Islet precursor cell (in vitro differentiated cells): ENCODE measurements at places on chromosomes 1 and 21.
A peak's percentile ranks its signal among the peaks of the same experiment; 100 is the strongest.

- no peak for DNase-seq
These were observed 87.6 kb downstream of the PTPRC start for GRCh38 chr1:198726455-198726854.

GRCh38 chr1:180231936-180232335 is 1.9 kb downstream of the LHX4 start:
- no peak for DNase-seq

- DNase-seq, result no peak
These were observed 20.9 kb upstream of the NCMAP start for GRCh38 chr1:24535021-24535424.

GRCh38 chr1:89176971-89177370 is 1.2 kb upstream of the GBP7 start:
- no peak for DNase-seq

DNA sequence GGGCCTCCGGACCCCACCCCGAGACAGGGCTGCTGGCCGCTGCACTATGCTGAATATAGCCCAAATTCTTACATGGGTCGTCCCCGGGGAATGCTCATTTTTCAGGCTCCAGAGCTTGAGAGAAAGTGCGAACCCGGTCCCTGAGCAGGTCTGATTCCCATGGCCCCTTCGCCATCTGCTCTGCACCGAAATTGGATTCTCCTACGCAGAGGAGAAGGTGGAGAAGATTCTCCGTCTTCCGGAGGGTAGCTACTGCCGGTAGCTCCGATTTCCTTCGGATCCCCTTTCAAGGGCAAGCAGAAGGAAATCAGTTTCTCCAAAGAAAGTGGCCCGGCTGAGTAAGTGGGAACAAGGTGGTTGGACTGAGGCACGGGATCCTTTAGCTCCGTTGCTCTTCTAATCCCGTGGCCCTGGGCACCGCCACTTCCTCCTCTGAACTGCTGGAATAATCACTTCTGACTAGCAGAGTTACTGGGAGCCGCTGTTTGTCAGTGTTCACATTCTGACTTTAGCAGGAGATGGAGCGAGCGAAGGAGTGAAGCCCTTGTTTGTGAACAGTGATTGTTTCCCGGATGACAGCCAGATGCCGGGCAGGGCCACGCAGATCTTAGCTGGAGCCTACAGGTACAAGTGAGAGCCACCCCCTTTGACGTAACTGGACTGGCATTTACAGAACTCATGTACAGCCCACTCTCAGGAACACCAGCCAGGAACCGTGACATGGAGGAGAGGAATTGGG is 1.1 kb upstream of the ZNF496 start:
- peak; percentile 68 for DNase-seq

DNA sequence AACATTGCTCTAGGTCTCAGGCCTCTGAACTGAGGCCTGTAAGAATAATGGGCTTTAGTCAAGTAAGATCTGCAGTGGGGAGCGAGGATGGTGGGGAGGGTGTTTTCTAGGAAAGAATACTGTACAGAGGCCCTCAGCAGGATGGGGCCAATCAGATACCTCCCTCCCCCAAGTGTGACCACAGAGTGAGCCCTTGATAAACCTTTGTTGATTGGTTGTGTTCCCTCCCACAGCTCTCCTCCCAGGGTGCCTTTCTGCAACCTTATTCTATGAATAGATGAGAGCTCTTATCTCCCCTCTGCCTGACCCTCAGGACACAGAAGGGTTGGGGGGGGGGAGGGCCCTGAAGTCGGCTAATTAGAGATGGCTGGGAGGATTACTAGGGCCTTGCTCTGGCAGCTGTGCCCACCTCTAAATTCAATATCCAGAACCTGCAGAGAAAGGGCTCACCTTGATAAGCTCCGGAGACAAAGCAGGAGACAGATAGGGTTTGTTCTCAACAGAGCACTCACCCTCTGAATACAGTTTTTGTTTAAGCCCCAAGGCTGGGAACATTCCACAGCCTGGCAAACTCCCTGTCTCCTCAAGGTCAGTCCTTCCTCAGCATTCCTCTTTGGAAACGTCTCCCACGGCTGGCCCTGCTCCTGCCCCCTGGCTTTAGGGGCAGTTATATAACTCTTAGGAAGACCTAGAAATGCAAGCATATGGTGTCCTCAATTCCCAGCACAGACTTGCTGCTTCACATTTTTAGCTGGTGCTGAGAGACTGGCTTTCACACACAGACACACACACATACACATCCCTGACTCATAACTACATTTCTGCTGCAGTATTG is 42.9 kb downstream of the ATP1A1 start:
- DNase-seq, result peak; percentile 86

GRCh38 chr1:31980835-31981455 is 32.7 kb upstream of the KHDRBS1 start:
- no peak for DNase-seq

GRCh38 chr1:71490432-71490831 is 409.6 kb upstream of the ZRANB2 start:
- no peak for DNase-seq

DNA sequence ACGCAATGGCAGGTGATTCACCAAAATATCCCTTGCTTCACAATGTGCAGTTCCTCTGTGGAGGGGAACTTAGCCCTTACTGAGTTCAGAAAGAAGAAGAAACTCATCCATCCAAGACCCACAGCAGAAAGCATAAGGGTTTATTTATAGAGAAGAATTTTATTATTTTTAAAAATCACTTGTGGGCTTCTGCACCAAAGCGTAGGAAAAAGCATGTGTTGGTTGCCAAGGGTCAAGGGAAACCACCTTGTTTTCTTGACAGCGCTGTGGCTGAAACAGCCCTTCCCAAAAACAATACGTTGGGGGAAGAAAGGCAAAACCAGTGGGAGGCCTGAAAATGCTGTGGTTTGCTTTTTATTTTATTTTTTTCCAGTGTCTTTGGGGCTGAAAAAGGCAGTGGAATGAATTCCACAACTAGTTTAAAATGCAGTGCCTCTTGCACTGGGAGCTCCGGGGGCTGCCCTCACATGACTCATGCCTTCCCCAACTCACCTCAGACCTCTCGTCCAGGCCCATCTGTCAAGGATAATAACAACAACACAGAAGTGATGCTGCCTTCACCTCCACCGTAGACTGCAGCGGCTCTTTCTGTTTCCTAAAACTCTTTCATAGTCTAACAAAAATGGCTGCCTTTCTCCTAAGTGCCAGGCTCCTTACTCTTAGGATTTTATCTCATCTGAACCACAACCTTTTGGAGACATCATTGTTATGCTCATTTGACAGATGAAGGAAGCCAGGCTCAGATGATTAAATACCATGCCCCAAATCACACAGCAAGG is 224.2 kb upstream of the JUN start:
- DNase-seq, result peak; percentile 83

- DNase-seq, result no peak
These were observed 97.0 kb downstream of the GIPC2 start for GRCh38 chr1:78142736-78143135.

- DNase-seq, result no peak
These were observed 424.5 kb downstream of the NEGR1 start for GRCh38 chr1:71857862-71858261.

GRCh38 chr1:54376430-54377039 is 29.7 kb downstream of the SSBP3 start:
- no peak for DNase-seq

DNA sequence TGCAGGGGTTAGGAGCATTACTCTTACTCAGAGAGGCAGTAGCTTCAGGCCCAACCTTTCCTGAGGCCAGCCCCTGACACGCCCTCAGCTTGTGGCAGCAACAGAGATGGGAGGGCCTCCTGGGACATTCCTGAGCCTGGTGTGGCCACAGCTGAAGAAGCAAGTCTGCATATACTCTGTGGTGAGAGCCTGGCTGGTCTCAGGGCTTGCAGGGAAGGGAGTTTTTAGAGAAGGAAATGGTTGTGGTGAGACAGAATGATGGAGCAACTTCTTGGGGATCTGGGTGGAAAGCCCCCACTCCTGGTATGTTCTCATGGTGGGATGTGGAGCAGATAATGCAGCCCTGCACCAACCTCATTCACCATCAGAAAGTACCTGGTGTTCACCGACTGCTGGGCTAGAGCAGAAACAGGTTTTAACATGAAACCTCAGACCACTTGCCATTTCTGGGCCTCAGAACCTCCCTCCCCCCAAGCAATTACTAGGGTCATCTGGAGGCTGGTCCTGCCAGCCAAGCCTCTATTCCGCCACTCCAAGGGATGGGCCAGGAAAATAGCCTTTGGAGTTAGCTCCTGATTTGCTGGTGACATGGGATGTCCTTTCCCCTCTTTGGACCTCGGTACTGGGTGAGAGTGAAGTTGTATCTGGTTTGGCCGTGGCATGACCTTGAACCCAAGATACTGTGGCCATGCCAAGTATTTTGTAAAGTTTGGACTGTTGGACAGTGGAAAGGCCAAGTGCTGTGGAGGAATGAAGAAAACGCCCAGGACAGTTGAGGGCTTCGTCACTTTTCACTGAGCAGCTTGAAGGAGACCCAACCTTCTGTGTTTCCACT is 28.1 kb upstream of the RNF19B start:
- peak; percentile 98 for DNase-seq

DNA sequence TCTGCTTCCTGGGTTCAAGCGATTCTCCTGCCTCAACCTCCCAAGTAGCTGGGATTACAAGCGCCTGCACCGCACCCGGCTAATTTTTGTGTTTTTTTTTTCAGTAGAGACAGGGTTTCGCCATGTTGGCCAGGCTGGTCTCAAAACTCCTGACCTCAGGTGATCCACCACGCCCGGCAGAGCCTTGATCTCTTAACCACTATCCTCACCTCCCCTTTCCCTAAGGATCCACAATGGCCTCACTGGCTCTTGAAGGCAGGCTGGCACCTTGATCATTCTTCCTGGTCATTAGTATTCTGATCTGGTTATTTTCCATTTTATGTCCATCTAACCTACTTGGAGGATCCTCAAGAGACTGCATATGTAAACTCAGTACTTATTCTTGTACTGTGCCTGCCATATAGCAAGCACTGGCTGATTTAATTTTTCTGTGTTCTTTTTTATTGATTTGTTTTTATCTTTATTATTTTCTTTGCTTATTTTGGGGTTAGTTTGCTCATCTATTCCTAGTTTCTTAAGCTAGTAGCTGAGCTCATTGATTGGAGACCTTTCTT is 6.3 kb downstream of the RCC1 start:
- DNase-seq, result no peak

DNA sequence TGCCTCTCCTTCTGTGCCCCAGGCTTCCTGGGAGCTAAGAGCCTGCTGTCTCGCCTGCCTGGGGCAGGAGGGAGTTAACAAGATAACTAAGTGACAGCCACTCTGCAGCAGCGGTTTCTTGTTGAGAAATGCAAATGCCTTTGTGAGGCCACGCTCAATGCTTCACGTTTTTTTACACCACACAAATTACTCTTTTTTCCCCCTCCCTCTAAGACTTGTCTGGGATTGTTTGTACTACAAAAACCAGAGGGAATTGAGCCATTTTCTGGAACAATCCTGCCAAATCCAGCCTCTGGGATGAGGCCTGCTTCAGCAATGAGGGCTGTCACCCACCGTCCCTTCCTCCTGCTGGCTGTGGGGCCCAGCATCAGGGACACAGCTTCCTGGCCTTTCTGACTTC is 119.6 kb downstream of the ACTL8 start:
- peak; percentile 68 for DNase-seq

- DNase-seq, result no peak
These were observed 25.2 kb downstream of the ARHGEF10L start for GRCh38 chr1:17564458-17565393.

GRCh38 chr21:39555911-39556590 is 56.7 kb upstream of the B3GALT5 start:
- peak; percentile 78 for DNase-seq

DNA sequence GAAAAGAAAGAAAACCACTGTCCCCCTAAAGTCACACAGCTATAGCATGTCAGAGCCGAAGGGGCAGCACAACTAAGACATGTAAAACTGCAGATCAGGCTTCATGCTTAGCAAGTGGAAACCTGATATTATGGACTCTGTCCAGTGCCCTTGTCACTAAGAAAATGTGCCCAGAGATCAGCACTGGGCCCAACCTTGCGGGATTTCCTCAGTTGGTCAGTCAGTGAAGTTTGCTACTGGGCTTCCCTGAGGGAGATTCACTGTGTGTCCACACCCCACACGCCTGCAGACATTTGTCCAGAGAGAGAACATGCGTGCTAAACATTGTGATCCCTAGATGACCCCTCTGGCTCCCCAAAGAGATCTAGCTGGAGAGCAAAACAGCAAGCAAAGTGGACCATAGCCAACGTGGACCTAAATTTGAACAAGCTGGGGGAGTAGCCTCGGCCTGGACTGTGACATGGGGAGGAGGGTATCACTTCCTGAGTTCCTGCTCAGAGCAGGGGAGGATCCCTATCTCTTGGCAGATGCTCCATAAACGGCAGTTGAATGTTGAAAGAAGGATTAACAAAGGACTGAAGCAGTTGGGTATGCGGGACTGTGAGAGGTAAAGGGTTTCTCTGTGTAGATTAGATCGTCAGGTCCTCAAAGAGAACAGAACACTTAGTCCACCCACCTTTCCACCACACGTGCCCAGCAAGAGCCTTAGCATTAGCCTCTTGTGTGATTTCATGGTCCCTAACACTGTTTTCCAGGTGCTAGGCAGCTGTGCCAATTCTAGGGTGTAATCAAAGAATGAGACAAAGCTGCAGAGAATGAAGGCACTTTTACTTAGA is 53.6 kb downstream of the GLUL start:
- peak; percentile 41 for DNase-seq

DNA sequence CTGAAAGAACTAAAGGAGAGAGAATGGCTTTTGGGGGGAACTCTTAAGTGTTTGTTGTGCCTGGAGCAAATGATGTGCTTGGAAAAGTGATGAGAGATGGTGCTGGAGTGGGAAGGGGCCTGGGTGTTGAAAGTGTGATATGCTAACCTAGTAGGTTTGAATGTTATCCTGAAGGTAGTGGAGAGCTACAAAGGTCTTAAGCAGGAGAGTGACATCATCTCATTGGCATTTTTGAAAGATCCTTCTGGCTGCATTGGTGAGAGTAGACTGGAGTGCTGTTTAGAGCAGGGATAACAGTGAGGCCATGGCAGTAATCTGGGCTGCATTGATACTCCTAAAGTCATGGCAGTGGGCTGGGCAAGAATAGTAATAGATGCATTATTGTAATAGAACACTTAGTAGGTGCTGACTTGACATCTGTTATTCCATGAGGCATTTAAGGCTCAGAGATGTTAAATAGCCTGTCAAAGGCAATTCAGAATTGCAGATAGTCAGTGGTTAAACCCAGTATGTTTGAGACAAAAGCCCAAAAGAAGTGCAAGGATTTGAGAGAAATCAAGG is 44.5 kb downstream of the MDM4 start:
- peak; percentile 78 for DNase-seq

GRCh38 chr1:204348242-204348641 is 11.5 kb downstream of the PLEKHA6 start:
- DNase-seq, result no peak
